ENCODE measurements at places on chromosomes 6 and 20.
A peak's percentile ranks its signal among the peaks of the same experiment; 100 is the strongest.

- DNase-seq = no peak
Observed at GRCh38 chr6:30657454-30657853, 10.5 kb downstream of the C6orf136 start.

DNA sequence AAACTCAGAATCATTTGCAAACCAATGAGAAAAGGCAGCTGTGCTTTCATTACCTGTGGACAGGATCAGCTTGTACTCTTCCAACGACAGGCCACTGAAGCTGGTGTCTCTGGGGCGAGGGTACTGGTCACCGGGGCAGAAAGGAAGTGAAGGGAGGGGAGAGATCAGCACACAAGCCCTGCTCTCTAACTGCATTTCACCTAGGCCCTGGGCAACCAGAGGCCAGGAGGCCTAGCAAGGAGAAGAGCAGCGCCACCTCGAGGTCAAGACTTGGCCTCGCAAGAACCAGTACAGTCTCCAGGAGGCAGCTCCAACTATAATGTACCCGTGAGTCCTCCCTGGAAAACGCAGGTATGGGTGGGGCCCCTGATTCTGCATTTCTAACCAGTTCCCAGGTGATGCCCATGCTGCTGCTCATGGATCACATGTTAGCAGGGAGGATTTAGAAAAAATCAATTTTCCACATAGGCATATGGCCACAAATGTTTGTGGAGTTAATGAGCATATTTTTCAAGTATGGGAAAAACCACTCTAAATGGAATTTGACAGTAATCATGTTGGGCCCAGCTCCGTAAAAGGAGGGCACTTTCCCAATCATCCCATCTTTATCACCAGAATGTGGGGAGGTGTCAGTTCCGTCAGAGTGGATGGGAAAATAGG lies 11.0 kb downstream of the UQCC2 start:
- DNase-seq = peak; percentile 63

DNA sequence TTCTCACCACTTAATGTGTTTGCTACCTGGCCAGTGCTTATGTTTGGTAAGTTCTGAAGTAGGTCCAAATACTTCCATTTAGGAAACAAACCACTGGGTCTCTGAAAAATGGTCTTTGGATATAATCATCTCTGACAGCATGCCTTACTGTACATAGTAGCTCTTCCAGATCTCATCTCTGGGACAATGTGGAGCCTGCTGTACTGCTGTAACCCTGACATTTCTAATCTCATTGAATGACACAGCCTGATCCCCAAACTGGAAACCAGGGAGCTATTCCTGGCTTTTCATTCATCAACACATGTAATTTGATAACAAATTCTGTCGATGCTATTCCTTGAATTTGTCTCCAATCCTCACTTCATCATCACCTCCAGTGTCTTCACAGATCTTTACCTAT lies 23.5 kb downstream of the OGFRL1 start:
- DNase-seq = no peak

DNA sequence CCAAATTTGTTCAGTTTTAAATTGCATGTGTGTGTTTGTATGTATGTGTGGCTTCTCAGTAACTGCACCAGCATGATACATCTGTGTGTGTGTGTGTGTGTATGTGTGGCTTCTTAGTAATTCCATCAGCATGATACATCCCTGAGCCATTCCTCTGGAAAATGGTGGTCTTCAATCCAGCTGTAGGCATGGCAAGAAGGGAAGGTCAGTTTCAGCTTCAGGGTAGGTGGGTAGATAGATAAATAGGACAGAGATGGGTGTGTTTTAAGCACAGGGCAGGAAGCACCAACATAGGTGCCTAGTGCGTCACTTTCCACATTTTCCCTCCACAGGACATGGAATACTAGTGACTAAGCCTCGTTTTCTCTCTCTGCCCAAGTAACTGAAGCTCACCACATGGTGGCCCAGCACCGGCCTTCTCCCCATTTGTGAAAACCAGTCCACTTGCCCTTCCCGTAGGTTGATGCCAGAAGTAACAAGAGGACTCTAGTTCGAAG lies 82.9 kb downstream of the RPP40 start:
- DNase-seq = no peak

- DNase-seq = no peak
Observed at GRCh38 chr20:4324611-4325243, 309.4 kb upstream of the RNF24 start.

DNA sequence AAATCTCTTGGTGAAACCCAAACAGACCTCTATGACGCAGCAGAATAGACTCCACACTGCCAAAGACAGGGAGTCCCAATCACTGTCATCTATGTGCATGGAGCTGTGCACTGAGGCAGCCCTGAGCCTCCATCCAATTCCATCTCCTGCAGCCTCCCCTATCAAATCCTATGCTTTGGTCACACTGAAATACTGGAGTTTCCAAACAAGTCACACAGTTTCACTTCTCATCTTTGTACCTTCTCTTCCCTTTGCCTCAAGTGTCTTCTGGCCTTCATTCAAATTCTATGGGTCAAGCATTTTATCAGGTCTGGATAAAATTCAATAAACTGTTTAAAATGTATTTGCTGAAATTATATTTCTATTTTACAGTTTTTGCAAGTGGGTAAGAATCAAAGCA lies 38.5 kb downstream of the FBXL4 start:
- no peak for DNase-seq

DNA sequence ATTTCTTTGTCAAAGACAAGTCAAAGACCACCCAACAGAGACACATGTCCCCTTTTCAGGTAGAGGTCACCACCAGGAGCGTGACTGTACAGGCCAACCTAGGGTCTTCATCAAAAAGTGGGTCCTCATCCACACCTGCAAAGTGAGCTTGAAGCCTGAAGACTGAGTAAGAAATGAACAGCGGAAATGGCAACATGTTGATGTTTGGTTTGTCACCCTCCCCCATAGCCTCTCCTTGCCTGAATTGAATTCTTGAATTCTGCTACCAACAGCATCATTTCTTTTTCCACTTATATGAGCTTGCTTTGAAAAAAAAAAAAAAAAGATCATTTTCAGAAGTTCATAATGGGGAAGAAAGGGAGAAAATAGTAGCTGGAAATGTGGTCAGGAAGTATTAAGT lies 104.4 kb downstream of the NFATC2 start:
- no peak for DNase-seq

- DNase-seq = no peak
Observed at GRCh38 chr6:93721386-93722048, 302.2 kb upstream of the EPHA7 start.

- no peak for DNase-seq
Observed at GRCh38 chr6:37241775-37242428, 15.7 kb upstream of the TBC1D22B start.

DNA sequence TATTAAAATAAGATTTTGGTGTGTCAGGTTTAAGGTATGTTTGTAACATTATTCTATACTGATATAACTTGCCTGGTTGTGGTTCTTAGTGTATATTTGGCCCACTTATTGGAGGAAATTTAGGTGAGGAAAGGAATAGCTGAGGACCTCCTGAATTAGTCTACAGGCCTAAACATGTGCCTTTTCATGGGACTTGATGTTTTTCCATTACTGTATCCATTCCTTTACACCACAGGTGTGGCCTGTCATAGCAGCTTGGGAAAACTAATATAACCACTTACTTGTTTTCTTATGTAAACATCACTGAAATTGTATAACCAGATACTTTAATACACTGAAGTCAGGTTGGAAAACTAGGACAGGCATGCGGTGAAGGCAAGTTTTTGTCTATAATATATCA lies 27.6 kb downstream of the BCKDHB start:
- DNase-seq = no peak

DNA sequence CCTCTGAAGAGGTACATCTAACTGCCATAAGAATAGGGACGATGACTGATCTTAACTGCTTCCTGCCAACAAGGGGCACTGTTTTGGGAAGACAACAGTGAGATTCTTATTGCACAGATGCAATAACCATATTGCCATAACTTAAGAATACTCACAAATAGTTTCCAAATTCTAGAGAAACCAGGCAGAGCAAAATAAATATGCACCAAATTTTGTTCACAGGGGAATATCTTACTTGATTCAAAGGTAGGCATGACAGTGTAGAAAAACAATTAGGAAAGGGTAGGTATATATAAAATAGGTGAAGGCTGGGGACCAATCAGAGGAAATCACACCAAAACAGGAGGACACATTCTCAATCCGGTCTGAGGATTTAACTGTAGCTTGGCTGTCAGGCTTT lies 49.9 kb upstream of the CST7 start:
- DNase-seq = no peak

DNA sequence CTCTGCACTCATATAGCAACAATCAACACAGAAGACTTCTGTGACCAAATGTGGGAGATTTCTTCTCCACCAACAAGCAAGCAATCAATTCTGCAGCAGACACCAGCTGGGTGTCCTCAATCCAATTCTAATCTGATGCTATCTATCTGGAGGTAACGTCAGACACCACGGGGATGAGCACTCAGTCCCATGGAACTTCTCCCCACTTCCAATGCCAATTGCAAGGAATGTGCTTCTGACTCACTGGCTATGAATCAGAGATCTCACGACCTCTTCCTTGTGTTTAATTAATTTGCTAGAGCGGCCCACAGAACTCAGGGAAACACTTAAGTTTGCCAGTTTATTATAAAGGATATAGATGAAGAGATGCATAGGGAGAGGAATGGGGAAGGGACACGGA lies 103.5 kb upstream of the SIRPG start:
- no peak for DNase-seq

DNA sequence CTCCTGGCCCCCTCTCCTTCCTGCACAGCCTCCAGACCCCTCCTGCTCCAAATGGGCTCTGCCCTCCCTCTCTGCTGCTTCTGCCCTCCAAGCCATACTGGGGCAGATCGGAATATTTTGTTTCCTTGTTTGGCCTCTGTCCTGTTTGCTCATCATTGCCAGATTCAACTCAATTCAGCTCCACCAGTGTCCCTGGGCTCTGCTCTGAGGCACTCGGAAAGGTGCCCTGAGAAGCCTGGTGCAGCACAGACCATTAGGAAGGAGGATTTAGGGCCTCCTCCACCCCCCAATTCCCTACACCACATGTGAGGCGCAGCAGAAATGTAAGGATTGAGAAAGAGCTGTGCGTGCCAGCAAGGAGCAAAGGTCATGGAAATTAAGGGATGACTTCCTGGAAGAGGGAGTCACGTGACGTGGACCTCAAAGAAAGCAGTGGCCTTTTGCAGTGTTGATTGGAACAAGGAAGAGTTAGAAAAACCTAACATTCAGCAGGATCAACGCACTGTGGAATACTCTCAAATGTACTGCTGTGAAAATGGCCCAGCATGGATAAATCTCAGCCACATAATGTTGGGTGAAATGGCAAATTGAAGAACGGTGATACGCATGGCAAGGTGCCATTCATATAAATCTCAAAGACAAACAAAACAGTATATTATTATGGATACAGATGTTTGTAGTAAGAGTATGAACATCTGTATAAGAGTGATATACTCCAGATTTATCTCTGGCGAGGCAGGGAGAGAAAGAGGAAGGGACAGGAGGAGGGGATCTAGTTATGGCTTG lies 229.5 kb upstream of the RNF24 start:
- DNase-seq = no peak

All from AML-193 (cell line).